ENCODE measurements at places on chromosomes 4 and X. TPM values are rescaled to one million over a fixed set of nuclear protein-coding genes. Genes with fewer than 3 reads are reported as not detected.

The AFF2 gene
- total RNA-seq = 0.07 TPM

DNA sequence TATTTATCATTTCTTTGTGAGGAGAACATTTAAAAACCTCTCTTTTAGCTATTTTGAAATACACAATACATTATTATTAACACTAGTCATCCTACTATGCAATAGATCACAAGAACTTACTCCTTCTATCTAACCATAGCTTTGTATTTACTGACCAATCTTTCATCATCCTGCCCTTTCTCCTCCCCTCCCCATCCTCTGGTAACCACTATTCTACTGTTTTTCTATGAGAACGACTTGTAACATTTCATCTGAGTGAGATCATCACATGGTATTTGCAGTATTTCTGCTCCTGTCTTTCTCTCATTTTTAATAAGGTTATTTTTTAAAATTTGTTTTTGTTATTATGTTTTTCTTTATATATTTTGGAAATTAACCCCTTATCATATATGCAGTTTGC lies 331.8 kb downstream of the TEX13C start:
- no peak for DNase-seq

GRCh38 chrX:124725502-124725901 lies 379.1 kb downstream of the SH2D1A start:
- no peak for DNase-seq

DNA sequence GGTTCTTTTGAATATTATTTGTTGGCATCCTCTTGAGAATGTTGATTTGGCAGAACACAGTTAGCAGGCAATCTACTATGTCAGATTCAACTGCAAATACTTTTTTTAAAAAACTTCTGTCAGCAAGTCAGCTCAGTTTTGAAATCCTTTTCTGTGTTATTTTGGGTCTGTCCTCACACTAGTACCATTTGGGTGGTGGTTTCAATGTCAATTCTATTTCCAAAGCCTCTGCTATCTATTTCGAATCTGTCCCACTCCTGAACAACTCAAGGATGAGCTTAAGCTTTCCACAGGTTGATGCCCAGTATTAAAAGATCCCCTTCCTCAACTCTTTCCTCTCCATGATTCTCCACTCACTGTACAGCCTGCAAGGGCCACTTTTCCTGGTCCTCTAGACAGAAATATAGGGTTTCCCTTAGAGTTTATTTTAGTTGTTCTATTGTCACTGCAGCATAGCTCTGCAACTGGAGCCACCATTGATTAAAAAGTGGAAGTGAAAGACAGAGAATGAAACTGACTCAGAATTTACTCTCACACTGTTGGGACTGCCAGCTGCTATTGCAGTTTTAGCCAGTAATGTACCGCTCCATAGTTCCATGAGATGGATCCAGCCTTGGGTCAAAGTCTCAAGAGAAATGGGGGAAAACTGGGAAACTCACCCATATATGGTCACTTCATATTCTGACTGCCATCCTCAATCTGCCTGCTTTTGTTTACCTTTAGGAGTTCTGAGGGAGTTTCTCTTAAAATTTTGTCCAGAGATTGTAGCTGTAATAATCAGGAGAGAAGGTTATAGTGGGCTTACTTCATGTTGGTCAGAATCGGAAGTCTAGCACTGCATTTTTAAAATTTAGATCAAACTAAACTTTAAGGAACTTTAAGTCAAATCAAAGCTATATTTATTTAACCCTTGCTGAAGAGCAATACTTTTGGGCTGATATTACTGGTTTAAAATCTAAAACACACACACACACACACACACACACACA lies 14.6 kb downstream of the HDX start:
- DNase-seq = no peak

The HSPA4L gene
- 0.36 TPM for total RNA-seq

GRCh38 chrX:11546917-11547316 lies 118.8 kb downstream of the ARHGAP6 start:
- no peak for DNase-seq

The F8A2 gene
- not detected for total RNA-seq

DNA sequence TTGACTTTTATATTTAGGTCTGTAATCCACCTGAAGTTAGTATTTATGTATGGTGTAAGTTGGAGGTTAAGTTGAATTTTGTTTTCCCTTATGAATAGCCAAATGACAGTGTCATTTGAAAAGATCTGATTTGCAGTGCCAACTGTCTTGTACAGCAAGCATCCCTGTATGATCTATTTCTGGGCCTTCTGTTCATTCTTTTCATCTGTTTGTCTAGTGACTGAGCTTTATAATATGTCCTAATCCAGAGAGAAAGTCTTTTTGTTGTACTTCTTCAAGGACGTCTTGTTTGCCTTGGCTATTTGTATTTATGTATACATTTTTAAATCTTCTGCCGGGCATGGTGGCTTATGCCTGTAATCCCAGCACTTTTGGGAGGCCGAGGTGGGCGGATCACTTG lies 39.6 kb downstream of the CDKL5 start:
- no peak for DNase-seq

GRCh38 chr4:94852616-94853015 lies 94.9 kb downstream of the BMPR1B start:
- no peak for DNase-seq

The RTL5 gene
- 0.51 TPM for total RNA-seq

- no peak for DNase-seq
These were observed 54.0 kb upstream of the PLAC1 start for GRCh38 chrX:134712272-134712671.

DNA sequence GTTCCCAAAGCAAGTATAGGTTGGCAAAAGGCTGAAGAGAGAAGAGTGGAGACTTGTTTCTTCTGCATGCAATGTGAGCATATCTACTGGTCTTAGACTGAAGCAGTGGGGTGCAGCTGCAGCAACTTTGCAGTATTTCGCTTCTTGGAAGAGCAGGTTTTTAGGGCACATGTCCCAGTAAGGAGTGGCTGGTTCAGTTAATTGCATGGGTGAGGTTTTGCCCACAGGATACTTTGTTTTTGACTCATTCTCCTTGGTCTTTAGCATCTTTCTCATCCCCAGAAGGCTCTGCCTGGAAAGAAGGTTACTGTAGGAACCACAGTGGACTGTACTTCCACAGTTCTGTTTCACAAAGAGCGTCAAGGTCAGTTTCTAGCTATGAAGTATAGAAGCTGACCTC lies 68.0 kb upstream of the NR3C2 start:
- no peak for DNase-seq

GRCh38 chr4:56118845-56119244 lies 170.1 kb downstream of the CEP135 start:
- no peak for DNase-seq

DNA sequence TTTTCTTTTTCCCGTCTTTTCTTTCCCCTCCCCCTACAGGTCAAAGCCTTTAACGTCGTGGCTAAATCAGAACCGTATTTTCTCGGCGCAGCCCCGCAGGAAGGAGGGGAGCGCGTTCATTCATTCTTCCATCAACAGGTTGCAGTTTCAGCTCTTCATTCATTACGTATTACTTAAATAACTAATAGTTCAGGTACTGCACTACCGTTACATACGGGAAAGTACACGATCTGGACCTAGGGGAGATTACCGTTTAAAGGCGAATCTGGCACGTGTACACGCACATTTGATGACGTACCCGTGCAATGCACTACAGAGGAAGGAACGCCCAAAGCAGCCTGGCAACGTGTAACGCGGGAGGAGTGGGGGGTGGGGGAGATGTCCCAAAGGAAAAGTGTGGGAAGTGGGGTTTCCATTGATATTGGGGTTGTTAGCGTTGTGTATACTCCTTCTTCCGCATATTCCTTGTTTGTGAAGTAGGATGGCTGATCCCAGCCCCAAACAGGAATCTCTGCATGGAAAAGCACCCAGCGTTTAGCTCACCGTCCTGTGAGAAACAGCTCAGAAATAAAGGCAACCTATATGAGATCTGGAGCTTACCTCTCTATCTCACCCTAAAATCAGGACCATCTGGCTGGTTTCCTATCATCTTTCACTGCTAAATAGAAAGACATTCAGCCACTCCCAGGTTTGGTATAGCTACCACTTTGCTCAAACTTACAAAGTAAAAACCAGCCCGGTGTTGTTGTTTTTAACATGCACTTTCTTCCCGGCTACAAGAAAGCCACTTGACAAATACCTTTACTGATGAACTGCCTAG lies 585 bp upstream of the SEC24D start:
- no peak for DNase-seq

DNA sequence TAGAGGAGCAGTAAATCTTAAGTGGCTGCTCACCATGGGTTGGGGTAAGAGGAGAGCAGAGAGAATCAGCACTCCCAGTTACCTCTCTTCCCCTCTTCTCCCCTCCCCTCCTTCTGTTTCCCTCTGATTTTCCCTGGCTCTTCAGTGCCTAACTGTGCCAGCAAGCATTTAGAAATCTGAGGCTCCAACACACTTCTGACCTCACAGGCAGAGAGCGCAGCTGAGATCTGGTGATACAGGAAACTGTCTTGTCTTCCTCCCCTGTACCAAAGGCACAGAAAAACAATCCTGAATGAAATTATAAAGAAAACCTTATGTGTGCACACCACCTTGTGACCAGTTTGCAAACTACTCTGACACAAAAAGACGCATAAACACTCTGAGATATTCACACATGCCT lies 82.4 kb upstream of the SMIM10 start:
- no peak for DNase-seq

GRCh38 chrX:79138658-79139241 lies 5.7 kb upstream of the GPR174 start:
- DNase-seq = no peak

The CCDC110 gene
- total RNA-seq = 2.5 TPM

The NR3C2 gene
- total RNA-seq = 10.4 TPM

GRCh38 chrX:27998666-27999065 lies 17.4 kb upstream of the DCAF8L1 start:
- no peak for DNase-seq

GRCh38 chrX:50978920-50979682 lies 68.6 kb downstream of the BMP15 start:
- no peak for DNase-seq

DNA sequence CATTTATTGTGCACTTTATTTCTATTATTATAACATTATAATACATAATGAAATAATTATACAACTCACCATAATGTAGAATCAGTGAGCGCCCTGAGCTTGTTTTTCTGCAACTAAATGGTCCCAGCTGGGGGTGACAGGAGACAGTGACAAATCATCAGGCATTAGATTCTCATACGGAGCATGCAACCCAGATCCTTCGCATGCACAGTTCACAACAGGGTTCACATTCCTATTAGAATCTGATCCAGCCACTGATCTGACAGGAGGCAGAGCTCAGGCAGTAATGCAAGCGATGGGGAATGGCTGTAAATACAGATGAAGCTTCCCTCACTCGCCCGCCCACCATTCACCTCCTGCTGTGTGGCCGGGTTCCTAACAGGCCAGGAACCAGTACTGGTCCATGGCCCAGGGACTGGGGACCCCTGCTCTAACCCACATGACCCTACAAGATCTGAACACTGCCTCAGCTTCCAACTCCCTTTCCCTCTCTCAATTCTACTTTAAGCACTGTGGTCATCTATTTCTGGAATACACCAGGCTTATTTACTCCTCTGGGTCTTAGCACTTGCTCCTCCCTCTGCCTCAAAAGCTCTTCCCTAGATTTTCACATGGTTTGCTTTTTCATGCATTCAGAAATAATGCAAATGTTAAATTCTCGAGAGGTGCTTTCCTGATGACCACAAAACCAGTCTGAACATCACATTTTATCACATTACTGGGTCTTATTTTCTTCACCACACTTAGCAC lies 166.8 kb upstream of the HCCS start:
- no peak for DNase-seq

DNA sequence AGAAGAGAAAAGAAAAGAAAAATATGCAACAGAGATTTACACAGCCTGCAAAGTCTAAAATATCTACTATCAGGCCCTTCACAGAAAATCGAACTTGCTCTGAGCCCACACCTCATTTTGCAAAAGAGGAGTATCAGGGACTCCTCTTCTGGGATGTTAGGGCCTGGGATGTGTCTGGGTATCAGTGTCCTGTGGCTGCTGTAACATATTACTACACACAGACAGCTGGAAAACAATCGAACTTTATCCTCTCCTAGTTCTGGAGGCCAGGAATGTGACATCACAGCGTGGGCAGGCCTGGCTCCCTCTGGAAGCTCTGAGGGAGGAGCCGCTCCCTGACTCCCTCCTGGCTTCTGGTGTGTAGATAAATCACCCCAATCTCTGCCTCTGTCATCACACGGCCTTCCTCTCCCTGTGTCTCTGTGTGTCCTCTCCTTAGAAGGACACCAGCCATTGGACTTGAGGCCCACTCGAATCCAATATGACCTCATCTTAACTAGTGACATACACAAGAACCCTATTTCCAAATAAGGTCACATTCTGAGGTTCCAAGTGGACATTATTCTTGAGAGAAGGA lies 52.9 kb downstream of the PPP2R2C start:
- no peak for DNase-seq

The GUCY1A1 gene
- 13.4 TPM for total RNA-seq

The UGT2A1 gene
- not detected for total RNA-seq

The NAA11 gene
- total RNA-seq = not detected

The PRSS12 gene
- 0.09 TPM for total RNA-seq

- DNase-seq = no peak
These were observed 519.2 kb downstream of the ARAP2 start for GRCh38 chr4:35725131-35725530.

DNA sequence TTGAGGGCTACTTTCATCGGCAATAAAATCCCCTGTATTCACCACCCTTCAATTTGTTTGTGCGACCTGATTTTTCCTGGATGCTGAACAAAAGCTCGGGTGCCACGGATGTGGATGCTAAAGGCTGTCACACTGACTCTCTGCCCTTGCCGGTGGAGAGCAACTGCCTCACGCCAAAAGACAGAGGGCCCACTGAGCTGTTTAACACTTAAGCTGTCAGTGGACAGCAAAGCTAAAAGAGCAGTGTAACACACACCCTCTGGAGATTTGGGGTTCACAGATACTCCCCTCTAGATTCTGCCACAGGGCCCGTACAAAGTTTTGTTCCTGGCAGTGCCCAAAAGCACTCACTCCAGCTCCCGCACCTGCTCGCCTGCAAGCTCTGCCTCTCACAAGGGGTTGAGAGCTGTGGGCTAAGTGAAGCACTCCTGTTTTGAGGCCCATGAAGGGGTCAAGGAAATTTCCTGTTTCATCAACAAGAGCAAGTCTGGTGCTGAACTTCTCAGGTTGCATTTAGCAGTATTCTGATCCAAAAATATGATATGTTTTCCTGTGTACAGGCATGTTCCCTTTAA lies 1571.9 kb downstream of the ADGRL3 start:
- DNase-seq = no peak

DNA sequence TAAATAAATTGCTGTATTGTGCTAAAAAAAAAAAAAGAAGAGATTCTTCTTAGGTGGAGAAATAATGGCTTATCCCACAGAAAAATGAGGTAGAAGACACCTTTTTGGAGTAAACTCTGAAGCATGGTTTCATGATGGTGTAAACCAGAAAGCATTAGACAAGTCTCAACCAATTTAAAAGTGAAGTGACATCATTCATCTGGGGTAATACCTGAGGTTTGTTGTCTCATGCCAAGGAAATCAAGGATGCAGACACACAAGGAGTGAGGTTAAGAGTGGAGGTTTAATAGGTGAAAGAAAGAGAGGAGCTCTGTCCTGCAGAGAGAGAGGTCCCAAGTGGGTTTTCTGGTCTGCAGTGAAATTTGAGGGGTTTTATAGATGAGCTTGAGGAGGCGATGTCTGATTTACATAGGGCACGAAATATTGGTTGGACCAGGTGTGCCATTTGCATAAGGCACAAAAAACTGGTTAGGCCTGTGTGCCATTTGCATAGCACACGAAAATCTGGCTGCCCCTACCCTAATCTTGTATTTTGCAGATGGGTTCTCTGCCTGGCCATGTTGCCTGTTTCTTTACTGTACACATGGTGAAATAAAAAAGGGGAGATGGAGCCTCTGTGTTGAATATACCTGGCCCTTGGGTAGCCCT lies 25.0 kb upstream of the CWH43 start:
- no peak for DNase-seq

- no peak for DNase-seq
These were observed 236.9 kb downstream of the CHIC1 start for GRCh38 chrX:73799888-73800287.

All from gastrocnemius medialis (tissue), 4 donors.